NCI-H2029 (cell line): ENCODE measurements at places on chromosomes 4 and X.

DNA sequence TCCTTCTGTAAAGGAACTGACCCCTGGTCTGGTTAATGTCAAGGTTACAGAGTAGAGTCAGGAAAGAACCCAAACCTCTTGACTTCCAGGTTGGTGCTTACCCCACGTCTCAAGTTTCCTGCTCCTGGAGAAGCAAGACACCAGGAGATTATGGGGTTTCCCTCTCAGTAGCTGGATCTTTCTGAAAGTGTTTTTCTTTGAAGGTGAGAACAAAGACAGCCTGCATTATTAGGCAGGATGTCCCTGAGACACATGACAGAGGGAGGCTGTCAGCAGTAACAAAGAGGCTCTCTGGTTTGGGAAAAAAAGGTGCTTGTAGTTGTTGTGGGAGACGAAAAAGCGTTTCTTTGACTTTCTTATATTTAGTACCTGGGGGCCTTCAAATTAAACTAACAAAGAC is 44.7 kb upstream of the IGFBP7 start:
- no peak for DNase-seq

DNA sequence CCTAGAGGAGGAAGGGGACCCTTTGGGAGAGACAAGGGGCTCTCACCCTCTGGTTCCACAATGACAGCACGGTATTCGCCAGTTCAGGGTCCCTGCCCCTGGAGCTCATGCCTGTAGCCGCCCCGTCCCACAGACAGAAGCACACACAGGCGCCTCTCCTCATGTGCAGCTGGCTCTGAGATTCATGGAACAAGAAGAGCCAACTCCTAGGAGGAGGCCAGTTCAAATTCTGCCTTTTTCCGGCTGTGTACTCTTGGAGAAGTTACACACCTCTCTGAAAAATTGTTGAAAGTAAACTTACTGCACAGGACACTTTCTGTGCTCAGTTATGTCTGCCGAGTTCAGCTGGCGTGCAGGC is 15.3 kb downstream of the BLOC1S4 start:
- no peak for DNase-seq

- no peak for DNase-seq
Observed at GRCh38 chrX:44433556-44433955, 90.1 kb upstream of the EFHC2 start.

DNA sequence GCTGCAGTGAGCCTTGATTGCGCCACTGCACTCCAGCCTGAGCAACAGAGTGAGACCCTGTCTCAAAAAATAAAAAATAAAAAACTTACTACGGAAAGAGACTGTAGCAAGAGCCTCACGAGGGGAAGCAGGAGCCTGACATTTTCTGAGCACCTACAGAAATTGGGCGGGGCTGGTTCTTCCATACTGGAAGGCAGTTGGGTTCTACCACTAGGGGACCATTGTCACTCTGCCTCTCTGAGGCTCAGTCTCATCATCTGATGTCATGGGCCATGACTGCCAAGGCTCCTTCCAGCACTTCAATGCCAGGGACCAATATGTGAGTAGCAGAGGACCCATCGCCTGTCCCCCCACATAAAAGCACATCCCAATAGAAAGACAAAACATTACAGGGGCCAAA is 8.2 kb downstream of the SH3KBP1 start:
- DNase-seq, result no peak

GRCh38 chr4:147328756-147329446 is 152.0 kb upstream of the EDNRA start:
- DNase-seq, result no peak

DNA sequence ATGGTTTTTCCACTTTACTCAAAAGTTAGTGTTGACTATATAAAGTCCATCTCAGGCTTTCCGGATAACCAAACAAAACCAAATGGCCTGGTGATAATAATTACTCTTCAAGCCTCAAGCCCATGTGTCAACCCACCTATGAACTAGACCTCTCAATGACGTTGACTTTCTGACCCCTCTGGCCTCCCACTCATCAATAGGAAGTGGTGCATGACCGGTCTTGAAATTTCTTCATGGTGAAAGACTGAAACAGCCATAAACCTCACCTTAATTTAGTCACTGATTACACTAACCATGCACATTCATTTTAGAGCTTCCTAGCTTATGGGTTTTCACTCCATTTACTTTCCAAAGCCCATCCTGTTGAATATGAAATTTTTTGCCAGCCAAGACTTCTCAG is 276.0 kb downstream of the KLHL13 start:
- DNase-seq, result no peak

DNA sequence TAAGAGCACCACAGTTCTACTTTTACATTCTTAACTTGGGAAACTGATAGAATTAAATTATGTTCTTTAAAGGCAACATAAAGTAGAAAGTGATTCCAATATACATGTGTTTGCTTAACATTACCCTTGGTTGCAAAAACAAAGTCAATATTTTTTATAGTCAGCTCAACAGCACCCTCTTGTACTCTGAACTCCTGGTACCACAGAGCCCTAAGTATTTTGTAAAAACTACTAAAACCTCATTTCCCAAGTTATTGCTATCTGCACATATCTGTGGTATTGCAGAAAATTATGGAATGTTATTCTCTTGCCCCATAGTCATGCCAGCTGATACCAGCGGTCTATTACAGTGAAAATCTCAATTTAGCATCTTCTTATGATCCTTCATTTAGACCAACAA is 2.9 kb downstream of the KIF4A start:
- DNase-seq, result no peak

DNA sequence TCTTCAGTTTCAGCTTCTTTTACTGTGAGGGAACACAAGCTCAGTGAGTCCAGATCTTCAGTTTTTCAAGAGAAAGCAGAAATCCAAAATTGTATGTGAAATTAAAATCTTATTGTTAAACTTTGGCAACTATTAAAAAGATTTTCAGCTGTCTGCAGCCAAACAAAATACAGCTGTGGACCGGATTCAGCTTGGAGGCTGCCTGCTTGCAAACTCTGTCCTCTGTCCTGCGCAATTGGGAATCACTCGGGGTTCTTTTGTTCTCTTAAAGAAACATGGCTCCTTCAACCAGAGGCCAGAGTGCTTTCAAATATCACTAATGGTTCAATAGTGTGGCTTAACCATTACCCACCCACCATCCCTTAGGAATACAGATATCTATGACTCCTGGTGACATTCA is 201.2 kb downstream of the CHIC2 start:
- DNase-seq, result no peak

- DNase-seq, result no peak
Observed at GRCh38 chr4:7506572-7506971, 71.8 kb upstream of the PSAPL1 start.

DNA sequence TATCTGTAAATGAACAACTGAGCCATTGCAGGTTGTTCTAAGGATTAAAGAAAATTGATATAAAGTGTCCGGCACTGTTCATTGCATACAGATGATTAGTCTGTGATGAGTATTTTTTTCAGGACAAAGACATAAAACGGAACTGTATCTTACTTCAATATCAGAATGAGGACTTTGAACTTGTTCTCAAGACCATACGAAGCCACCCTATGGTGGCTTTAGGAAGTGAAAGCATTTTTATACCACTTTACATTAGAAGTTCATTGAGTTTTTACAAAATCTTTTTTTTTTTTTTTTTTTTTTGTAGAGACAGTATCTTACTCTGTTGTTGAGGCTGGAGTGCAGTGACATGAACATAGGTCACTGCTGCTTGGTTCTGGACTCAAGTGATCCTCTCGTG is 45.2 kb upstream of the TRIM2 start:
- no peak for DNase-seq

- no peak for DNase-seq
Observed at GRCh38 chrX:41240509-41240908, 93.5 kb upstream of the DDX3X start.

GRCh38 chr4:22802876-22803275 is 110.1 kb downstream of the GBA3 start:
- DNase-seq, result no peak

DNA sequence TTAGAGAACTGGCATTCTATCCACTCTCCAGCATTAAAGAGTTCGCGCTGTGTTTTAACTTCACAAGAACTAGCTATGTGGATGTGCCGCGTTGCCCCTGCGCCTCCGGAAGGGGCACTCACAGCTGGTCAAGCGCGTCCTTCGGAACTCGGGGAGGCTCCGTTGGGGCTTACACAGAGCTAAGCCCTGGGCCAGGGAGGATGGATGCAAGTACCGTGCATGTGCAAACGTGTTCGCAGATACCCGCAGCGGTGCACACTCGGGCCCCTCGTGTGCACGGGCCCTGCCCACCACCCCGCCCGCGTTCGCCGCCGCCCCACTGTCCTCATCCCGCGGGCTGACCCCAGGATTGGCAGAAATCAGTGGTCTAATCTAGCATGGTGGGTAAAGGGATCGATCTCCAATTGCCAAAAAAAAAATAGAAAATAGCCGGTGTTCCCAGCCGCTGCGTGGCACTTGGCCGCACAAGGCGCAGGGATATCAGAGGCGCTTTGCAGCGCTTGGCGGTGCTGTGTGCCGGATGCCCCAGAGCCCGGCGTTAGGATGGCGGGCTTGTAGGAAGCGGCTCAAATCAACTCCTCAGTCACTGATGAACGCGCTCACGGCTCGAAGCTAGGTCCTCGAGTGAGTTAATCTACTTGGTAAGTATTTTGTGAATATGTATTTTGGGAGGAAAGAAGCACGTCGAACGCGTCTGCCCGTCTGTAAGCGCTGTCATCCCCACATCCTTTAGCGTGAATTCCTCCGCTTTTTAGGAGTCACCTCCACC is 989 bp upstream of the PCDH10 start:
- no peak for DNase-seq

GRCh38 chrX:40012039-40012867 is 85.5 kb downstream of the BCOR start:
- no peak for DNase-seq

DNA sequence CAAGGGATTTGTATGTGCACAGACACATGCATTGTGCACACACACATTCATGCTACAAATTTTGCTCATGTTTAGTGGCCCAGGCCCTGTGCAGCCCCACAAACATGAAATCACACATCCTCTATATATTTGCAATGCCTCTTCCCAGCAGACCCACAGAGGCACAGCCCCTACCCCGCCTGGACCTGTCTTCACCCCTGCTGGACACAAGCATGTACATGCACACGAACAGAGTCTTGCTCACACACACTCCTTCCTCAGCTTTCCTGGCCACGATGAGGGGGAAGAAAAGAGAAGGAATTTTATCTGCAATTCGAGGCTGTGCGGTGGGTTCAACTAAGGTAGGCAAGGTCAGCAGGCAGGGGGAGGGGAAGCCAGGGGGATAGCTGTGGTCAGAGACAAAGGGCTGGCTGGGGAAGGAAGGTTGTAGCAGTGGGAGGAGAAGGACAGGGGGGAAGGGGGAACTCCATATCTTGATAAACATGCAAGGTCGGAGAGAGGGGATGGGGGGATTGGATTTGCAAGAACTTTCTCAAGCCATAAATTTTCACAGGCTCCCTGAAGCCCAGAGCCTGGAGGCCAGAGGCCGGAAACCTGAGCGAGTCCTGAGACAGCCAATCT is 156.4 kb downstream of the EFNB1 start:
- no peak for DNase-seq

GRCh38 chr4:147761218-147761883 is 29.5 kb downstream of the ARHGAP10 start:
- DNase-seq, result no peak

- DNase-seq, result no peak
Observed at GRCh38 chr4:98609934-98610333, 48.5 kb downstream of the TSPAN5 start.

DNA sequence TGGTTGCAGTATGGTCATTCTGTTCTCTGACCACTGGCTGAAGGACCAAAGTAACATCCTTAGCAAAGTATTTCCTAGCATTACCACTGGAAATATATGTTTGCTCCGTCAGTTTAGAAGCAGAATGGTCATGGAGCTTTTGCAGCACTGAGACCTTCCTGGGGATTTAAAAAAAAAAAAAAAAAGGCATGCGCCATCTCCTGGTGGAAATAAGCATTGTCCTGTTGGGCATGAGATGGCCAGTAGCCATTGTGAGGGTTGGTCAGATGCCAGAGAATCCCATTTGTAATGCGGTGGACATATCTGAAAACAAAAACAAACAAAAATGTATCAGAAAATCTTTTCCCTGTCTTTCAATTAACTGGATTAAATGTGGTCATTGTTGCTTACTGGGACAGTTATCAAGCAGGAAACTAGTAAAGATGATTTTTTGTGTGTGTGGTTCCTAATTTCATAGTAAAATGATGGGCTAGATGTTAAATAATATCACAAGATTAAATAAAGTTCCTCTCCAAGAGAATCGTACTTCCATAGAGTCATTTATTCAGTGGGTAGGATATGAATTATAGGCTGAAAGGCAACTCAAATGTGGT is 139.6 kb downstream of the SOWAHB start:
- DNase-seq, result peak; percentile 46

DNA sequence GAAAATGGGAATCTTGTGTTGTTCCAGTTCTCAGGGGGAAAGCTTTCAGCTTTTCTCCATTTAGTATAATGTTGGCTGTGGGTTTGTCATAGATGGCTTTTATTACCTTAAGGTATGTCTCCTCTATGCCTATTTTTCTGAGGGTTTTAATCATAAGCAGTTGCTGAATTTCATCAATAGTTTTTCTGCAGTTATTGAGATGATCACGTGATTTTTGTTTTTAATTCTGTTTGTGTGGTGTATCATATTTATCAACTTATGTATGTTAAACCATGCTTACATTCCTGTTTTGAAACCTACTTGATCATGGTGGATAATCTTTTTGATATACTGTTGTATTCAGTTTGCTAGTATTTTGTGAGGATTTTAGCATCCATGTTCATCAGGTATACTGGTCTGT is 66.8 kb upstream of the CENPE start:
- DNase-seq, result no peak

DNA sequence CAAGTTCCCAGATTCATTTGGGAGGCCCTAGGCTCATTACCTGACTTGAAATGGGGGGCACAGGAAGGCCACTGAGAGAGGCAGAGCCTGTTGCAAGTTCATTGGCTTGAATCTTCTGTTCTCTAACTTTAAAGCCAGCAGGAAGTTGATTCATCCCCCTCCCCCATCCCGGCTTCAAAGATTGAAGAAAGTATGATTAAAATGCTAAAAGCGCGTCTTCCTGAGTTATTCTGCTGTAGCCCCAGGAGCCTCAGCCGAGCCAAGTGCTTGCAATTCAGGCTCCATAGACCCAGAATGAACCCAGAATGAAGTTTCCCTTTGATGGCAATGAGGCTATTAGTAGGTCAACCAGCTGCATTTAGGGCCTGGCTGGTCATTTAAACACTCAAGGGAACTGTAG is 14.7 kb downstream of the CHST7 start:
- DNase-seq, result no peak

- DNase-seq, result no peak
Observed at GRCh38 chrX:142576615-142577014, 371.5 kb upstream of the MAGEC2 start.

GRCh38 chrX:123350226-123350625 is 166.1 kb downstream of the GRIA3 start:
- no peak for DNase-seq

GRCh38 chr4:79341893-79342653 is 16.2 kb upstream of the NAA11 start:
- DNase-seq, result no peak
